Pulmonary artery endothelial cell (primary cell): ENCODE measurements at places on chromosomes 5 and 9. TPM values are rescaled to one million over a fixed set of nuclear protein-coding genes. Genes with fewer than 3 reads are reported as not detected.

NUTM2F gene
- not detected in 2 replicates for total RNA-seq

GRCh38 chr9:106862110-106862820 lies 701 bp upstream of the ZNF462 start:
- no peak for DNase-seq

CER1 gene
- not detected in 2 replicates for total RNA-seq

- DNase-seq, result no peak
These were observed 18.8 kb downstream of the SMIM32 start for GRCh38 chr5:136174021-136174659.

CTSV gene
- total RNA-seq, result 1.1 TPM in 2 replicates

DNA sequence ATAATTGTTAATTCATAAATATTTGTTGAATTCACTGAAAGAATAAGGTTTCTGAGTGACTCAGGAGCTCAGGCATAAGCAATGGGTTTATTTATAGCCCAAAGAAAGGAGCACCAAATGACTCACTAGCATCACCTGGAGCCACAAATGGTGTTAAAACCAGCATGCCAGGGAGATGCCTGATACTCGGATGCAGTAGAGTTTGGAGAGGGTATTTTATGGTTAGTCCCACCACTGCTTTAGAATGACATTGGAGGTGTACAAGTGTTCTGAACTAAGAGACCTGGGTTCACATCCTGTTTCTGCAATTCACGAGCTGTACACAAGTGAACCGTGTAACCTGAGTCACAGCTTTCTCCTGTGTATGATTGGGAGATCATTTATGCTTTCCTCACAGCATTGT lies 25.2 kb downstream of the CCL28 start:
- no peak for DNase-seq
